ENCODE measurements at places on chromosomes 16 and 17.

GRCh38 chr17:869567-870525, 87.7 kb downstream of the MRM3 start:
- no peak for DNase-seq

DNA sequence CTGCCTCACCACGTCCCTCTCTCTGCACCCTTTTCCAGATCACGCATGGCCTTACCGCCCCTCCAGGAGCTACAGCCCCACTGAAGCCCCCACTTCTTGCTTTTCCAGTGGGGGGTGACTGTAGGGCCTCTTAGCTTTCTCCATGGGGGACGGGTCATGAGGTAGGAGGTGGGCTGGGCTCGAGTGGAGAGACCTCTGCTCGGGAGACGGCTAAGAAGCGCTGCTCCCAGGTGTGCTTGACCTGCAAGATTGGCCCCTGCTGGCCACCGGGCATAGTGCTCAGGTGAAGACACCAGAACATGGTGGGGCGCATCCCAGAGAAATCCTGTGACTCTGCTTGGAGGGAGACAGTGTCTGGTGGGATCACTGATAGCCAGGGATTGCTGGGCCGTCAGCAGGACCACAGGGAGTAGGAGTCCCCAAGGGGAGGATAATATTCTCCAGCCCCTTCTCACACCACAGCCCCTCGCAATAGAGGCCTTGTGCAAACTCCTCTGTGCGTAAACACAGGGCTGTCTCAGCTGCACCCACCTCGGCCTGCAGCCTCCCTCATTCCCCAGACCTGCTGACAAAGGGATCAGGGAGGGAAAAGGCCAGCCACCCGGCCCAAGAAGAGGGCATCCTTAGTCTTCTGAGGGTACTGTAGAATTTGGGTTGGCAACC, 8.9 kb upstream of the GALK1 start:
- no peak for DNase-seq

- no peak for DNase-seq
Observed at GRCh38 chr16:48361540-48362144, 23.6 kb downstream of the SIAH1 start.

DNA sequence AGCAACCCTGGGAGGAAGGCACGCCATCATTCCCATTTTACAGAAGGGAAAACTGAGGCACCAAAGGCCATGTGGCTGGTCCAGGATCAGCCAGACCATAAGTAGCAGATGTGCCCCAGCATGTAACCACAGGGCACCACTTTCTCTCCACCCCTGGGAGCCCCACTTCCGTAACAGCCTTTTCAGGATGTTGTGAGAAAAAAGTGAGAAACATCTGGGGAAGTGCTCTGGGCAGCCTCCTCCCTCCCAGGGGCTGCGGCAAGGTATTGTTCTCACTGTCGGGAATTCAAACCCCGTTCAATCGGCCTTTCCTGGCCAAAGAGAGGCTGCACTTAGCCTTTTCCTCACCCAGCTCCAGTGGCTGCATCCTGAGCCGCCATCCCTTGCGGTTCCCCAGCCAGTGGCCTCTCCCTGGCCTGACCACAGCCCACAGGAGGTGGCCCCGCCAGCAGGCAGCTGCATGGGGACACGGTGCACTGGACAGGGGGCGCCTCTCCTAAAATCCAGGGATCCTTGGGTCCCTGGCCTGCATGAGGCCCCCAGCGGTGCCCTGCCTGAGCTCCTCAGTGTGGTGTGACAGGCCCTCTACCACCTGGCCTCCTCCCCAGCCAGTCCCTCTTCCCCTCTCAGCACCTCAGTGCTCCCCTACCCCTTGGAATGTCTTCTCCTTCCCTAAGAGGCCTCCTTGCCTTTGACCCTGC, 5.7 kb upstream of the CDH5 start:
- DNase-seq, result no peak

GRCh38 chr16:35305476-35305875, 1846.1 kb downstream of the TP53TG3F start:
- DNase-seq, result no peak

DNA sequence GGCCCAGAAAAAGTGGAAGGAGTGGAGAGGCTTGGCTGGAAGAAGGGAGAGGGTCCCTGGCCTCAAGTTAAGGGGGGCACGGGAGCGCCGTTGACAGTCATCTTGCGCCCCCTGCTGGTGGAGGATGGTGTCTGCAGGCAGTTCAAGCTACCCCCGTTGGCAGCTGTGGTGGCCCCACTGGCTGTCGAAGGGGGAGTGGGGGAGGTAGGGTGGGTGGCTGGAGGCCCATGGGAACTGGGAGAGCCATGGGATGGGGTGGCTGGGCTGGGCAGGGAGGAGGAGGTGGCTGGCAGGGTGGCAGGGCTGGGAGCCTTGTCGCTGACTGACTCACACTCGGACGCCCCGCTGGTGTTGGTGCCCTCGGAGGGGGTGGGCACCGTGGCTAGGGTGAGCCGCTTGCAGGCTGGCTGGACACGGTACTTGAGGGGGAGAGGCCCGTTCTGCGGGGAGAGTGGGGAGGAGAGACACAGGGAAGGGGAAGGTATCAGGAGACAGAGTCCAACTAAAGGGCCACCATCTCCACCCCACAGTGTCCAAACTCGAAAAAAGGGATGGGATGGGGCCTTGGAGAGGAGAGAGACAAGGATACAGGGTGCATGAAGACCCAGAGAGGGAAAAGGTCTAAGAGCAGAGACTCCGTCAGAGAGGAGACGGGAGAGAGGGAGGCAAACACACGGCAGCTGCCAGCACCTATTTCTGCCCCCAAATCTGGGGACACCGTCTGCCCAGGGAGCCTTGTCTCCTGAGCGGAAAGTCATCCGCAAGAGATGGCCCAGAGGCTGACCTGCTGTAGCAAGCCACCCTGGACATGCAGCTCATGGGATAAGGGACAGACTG, 5.2 kb downstream of the CISD3 start:
- DNase-seq, result no peak

DNA sequence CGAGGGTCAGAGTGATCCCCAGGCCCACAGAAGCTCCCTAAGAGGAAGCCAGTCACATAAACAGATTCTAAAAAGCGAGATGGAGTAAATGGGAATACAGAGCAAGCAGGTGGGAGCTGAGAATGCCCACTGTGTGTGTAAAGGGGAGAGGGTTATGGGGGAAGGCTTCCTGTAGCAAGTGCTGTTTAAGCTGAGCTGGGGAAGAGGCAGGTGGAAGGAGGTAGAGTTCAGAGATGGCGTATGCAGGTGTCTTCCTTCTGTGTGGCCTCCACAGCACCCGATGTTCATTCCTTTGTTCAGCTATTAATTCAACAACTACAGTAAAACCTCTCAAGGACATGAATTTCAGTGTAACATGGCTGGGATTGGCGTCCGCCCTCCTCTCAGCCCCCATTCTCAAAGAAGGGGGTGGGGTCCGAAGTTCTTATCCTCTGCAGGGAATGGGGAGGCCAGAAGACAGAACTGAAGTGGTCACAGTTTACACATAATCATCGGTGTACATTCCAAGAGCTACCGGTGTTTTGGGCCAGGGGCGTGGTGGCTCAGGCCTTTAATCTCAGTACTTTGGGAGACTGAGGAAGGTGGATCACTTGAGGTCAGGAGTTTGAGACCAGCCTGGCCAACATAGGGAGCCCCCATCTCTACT, 1.8 kb downstream of the EEF2K start:
- no peak for DNase-seq

DNA sequence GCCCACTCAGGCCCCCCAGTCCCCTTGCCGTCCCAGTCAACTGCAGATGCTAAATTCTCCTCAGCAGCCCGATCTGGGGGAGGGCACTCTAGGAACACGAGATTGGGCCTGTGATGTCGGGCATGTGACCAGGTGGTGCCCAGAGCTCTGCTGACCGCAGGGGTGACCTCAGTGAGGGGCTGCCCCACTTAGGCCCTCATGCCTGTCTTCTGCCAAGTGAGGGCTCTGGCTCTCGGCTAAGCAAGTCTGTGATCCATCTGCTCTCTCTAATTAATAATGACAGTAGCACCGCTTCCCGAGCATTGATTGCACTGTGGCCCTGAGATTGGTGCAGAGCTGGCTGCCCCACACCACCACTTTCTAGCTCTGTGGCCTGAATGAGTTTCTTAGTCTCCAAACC, 138.8 kb downstream of the MRM1 start:
- no peak for DNase-seq

GRCh38 chr17:40352237-40352778, 12.2 kb downstream of the GJD3 start:
- DNase-seq, result no peak

DNA sequence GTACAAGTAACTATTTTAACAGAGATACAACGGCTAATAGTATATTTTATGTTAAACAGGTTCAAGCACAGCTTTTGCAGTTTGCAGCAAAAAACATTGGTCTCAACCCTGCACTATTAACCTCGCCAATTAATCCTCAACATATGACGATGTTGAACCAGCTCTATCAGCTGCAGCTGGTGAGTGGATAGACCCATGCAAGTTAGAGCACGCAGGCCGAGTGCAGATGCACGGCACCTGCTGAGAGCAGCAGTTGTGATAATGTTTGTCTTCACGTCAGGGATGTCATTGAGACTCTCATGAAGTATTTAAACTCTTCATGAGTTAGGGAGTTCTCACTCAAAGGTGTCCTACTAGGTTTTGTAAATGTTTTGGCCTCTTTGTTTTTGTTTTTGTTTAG, 45.6 kb downstream of the TMC6 start:
- no peak for DNase-seq

GRCh38 chr16:30079480-30079879, 3.7 kb downstream of the PPP4C start:
- no peak for DNase-seq

DNA sequence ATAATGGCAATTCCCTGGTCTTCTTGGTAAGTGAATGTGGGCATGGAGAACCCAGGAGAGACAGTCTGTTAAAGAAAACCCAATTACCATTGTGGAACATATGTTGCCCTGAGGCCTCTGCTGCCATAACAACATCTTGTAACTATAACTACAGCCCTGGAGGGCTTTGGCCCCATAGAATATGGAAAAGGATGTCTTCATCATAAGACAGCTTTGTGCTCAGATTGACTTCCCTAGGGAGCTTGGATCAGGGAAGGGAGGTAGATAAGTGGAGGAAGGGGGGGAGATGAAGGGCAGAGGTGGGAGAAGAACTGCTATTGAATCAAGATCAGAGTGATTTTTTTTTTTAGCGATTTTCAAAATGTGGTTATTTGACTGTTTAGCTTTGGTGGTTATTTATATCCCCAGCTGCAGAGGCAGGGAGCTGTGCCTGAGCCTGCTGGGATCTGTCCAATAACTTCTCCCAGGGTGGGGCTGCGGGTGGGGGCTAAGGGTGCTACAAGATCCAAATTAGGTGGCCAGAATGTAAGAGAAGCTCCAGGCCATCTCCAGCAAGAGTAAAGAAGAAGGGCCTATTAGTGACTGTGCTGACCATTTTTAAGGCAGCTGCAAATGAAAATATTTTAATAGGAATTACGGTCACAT, 5.3 kb upstream of the KAT7 start:
- no peak for DNase-seq

GRCh38 chr17:76124582-76125390, 16.3 kb downstream of the FOXJ1 start:
- no peak for DNase-seq

DNA sequence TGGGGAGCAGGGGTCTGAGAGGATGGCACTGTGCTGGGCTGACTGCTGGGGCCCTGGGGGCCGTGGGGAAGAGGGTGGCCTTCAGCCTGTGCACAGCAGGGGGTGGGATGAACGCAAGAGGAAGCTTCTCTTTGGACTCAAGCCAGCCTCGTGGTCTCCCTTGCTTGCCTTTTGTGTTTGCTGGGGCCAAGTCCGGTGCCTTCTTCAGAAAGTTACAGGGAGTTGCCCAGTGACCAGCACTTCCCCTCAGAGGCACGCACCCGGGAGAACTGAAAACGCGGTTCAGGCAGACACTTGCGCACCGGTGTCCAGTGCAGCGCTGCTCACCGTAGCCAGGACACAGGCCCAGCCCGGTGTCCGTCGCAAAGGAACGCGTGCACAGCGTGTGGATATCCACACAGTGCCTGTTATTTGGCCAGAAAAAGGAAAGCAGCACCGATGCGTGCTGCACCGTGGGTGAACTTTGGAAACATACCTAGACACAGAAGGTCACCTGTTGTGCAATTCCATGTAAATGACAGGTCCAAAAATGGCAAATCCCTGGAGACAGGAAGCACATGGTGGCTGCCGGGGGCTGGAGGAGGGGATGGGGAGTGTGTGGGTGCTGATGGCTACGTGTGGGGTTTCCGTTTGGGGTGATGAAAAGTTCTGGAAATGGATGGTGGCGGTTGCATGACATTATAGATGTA, 29.4 kb upstream of the NUDT16L1 start:
- DNase-seq, result no peak

GRCh38 chr17:77188084-77189066, 47.6 kb downstream of the SEC14L1 start:
- no peak for DNase-seq
